SJCRH30 (cell line): ENCODE measurements at places on chromosomes 4 and X. TPM values are rescaled to one million over a fixed set of nuclear protein-coding genes. Genes with fewer than 3 reads are reported as not detected.

Gene FABP2
- total RNA-seq, result not detected in 2 replicates

- no peak for DNase-seq
Observed at GRCh38 chrX:47637546-47638195, 7.9 kb upstream of the CFP start.

GRCh38 chrX:130577431-130577830, 175.6 kb downstream of the RBMX2 start:
- no peak for DNase-seq

Gene FGB
- total RNA-seq, result not detected in 2 replicates

Gene MID1
- total RNA-seq, result 34.5 and 38.4 TPM in 2 replicates

Gene PDZD4
- 7.1 and 9.1 TPM in 2 replicates for total RNA-seq

Gene TRMT10A
- total RNA-seq, result 8.8 and 8.9 TPM in 2 replicates

Gene CT45A2
- total RNA-seq, result not detected in 2 replicates

Gene TACR3
- total RNA-seq, result 5.3 and 5.9 TPM in 2 replicates

- DNase-seq, result no peak
Observed at GRCh38 chr4:64889906-64890610, 480.8 kb upstream of the TECRL start.

DNA sequence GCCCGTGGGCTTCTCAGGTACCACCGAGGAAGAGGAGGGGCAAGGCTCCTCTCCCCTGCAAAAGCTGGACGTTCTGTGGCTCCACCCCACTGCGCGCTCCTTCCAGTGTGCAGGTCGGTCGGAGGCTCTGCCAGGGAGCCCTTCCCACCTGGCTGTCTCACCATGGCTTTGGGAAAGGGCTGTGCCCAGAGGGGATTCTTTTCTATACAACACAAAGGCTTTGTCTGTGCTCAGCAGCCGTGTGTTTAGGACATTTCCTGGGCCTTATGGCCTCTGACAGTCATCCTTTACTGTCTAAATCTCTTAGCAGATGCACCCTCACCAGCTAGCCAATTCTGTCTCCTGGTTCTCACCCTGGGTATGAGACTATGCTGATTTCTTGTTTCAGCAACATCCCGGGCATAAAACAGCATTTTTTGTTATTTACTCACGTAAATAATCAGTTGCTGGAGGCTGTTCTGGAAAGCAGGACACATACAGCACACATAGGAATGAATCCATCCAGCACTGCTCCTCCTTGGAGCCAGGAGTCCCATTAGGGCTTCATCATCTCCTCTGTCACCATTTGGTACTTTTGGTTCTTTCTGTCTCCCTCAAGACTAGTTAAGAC, 20.4 kb upstream of the ATXN3L start:
- no peak for DNase-seq

Gene MAGEC2
- 2.2 and 2.3 TPM in 2 replicates for total RNA-seq

Gene PAGE2B
- not detected in 2 replicates for total RNA-seq

Gene GCNA
- total RNA-seq, result 0.26 and 0.48 TPM in 2 replicates

DNA sequence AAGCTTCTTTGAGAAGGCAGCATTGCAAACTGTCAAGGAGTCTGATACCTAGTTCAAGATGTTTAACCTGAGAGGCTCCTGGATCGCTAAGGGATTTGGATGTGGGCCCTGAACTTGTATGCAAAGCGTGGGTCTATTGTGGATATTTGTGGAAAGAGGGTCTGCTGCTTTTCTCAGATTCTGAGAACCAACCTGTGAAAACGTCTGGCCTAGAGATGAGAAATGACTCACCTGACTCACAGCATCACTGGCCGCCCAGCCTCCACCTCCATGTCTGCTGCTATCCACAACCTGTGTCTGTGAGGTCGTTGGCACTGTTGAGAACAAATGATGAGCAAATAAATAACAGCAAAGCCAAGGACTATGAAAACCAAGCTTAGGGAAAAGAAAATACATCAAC, 33.3 kb upstream of the PROM1 start:
- no peak for DNase-seq

GRCh38 chr4:37452952-37453280, 208.4 kb downstream of the NWD2 start:
- peak; percentile 51 for DNase-seq

Gene PNMA6E
- not detected in 2 replicates for total RNA-seq

DNA sequence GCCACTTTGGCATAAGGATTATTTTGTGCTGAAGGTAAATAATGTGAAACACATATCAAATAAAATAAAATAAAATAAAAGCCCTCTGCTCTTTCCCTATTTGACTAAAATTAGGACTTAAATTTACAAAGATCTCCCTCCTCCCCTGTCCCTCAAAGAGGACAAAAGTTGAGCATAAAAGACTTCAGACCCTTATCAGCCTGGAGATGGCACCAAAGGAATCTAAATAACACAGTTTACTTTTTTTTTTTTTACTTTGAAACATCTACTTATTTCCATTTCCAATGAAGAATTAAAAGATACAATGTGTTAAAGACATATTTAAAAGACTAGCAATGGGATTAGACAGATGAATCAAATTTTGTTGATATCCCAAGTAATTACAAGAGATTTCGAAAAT, 89.7 kb downstream of the EPHA5 start:
- no peak for DNase-seq

Gene DUX4
- total RNA-seq, result not detected in 2 replicates

DNA sequence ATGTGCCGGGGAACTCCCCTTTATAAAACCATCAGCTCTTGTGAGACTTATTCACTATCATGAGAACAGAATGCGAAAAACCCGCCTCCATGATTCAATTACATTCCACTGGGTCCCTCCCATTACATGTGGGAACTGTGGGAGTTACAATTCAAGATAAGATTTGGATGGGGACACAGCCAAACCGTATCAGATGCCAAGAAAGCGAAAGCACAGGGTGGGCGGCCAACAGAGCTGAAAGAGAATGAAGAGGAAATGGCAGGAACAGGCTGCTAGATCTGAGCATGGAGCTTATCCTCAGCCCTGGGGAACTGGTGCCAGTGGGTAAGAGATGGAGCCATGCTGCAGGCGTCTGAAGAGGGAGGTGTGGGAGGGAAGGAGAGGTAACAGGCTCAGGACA, 117.7 kb upstream of the PNPLA4 start:
- DNase-seq, result no peak

Gene GPRIN3
- 0.08 and 0.12 TPM in 2 replicates for total RNA-seq

- DNase-seq, result no peak
Observed at GRCh38 chr4:3239998-3240920, 8.7 kb upstream of the MSANTD1 start.

Gene HMGN5
- 4.8 and 5.3 TPM in 2 replicates for total RNA-seq

DNA sequence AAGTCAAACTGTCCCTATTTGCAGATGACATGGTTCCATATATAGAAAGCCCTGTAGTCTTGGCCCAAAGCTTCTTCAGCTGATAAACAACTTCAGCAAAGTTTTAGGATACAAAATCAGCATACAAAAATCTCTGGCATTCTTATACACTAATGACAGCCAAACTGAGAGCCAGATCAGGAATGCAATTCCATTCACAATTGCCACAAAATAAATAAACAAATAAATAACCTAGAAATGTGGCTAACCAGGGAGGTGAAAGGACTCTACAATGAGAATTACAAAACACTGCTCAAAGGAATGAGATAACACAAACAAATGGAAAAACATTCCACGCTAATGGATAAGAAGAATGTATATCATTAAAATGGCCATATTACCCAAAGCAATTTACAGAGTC, 52.9 kb upstream of the CXCL8 start:
- DNase-seq, result no peak

Gene NWD2
- 0.02 TPM in 1 of 2 replicates, not detected in the other for total RNA-seq

DNA sequence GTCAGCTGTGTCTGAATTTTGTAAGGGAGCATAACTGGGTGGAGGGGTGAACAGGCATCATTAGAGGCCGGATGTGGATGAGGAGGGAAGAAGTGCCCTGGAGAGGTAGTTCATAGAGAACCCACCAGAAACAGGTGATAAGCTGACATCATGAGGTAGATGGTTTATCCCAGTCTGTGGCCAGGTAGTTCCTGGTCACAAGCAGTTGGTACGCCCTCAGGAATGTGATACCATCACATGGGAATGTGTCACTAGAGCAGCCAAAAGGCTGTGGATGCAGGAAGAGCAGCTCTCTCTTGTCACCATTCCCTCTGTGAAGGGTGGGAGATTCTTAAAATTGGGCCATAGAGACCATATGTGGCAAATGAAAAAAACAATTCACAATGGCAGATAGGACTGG, 21.9 kb downstream of the MSN start:
- no peak for DNase-seq
